Fibroblast of skin of scalp (primary cell): ENCODE measurements at places on chromosomes 2 and 18.
A peak's percentile ranks its signal among the peaks of the same experiment; 100 is the strongest.

DNA sequence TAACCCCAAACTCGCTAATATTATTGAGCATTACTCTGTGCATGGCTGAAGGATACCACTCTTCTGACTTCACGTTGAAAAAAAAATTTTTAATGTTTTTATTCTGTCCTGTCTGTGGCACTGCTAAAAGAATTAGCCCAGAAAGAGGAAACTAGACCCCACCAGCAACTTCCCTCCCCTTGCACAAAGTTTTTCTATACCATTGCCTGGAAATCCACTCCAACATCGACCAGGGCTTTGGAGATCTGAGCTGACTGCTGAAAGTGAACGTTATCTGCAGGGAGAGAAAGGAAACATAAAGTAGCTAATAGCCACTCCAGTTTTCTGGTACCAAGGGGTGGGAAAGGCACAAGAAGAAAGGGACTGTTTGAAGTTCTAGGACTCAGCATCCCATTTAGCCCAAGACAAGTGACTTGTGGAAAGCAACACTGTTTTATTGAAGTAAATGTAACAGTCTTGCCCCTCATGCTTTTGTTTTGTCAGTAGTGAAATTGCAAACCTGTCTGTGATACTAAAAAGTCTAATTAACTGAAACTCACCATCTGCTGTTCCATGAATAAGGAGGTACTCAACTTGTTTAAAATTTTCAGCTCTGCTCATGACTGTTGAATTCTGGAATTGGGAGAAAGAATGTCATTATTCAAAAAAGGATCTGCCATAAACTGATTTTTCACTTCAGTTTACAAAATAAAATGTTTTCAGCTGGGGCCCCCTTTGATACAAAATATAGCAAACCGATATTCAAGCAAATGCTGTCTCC is 79.1 kb downstream of the DPP4 start:
- DNase-seq: no peak

DNA sequence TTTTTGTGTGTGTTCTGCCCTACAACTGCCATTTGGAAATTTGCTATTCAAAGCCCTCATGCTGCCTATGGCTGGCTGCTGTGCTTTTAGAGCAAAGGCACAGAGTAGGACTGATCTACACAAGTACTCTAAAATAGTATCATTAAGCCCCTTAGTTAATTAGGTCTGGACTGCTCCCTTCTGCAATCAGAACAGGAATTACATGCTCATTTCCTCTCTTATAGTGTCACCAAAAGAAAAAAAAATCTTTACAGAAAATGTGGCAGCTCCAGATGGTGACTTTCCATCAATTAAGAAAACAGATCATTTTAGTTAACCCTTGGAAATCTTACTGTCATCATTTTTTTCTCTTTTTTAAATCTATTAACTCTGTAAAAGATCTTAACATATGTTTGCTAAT is 337.5 kb downstream of the RIT2 start:
- DNase-seq: no peak

- no peak for DNase-seq
Measured at GRCh38 chr2:17600556-17601204, 60.2 kb downstream of the VSNL1 start.

DNA sequence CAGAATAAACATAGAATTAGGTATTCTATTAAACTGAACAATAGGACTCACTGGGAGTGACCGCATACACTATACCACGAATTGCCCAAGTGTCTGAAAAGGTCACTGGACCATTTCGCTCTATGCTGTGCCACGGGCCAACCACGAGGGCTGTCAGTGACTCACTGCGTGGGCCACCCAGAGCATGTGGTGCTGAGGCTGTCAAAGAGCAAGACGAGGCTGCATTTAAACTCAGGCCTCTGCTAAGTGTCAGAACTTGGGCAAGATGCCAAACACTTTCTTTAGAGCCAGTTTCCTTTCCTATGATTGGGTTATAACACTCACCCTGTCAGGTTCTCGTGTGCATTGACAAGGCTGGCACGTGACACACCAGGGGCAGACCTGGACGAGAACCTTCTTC is 97.5 kb downstream of the SH3YL1 start:
- no peak for DNase-seq

- no peak for DNase-seq
Measured at GRCh38 chr18:9287036-9287435, 47.5 kb upstream of the TWSG1 start.

DNA sequence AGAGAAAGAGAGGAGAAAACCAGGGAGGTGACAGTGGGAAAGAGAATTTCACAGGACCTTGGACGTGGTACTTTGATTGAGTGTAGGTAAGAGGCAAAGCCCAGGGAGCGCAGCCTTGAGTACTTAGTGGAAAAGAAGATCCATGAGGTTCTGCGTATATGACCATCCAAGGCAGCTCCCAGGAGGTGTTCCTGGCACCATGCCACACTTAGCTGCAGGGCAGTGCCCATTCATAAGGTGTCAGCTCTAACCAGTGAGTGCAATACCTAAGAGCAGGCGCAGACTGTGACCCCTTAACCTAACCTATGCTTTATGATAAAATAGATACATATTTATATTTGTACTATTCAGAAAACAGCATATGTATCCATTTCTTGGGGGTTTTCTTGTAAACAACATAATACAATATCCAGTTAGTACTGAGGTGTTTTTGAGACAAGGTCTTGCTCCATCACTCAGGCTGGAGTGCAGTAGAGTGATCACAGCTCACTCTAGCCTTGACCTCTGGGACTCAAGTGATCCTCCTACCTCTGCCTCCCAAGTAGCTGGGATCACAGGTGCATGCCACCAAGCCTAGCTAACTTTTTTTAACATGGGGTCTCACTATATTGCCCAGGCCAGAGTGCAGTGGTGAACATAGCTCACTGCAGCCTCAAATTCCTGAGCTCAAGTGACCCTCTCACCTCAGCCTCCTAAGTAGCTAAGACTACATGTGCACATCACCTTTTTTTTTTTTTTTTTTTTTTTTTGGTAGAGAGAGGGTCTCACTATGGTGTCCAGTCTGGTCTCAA is 174.6 kb downstream of the GFPT1 start:
- DNase-seq: no peak

DNA sequence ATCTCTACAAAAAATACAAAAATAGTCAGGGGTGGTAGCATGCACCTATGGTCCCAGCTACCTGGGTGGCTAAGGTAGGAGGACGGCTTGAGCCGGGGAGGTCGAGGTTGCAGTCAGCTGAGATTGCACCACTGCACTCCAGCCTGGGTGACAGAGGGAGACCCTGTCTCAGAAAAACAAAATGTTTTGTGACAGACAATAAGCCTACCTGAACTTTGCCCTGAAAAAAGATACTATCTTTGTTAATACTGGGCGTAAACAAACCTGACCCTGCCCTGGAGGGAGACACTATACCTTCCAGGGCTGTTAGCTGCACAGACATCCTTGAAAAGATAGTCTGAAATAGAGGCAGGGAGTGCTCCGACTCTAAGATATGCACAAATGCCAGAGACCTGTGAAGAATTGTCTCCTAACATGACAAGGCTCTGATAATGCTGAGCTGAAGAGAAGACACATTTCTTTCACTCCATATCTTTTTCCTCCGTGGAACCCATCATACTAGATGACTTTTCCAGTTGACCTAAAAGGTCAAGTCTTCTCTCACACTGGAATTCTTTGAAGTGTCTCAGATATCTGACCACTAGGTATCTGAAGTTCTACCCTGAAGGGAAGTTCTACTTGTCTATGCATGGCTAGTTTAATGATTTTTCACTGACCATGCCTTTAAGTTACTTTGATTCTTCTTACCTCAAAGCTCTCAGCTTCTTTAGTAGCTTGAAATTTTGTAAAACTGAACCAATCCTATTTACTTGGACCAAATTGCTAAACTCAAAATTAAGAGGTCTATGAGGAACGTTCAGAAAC is 20.9 kb upstream of the HK2 start:
- DNase-seq: no peak

DNA sequence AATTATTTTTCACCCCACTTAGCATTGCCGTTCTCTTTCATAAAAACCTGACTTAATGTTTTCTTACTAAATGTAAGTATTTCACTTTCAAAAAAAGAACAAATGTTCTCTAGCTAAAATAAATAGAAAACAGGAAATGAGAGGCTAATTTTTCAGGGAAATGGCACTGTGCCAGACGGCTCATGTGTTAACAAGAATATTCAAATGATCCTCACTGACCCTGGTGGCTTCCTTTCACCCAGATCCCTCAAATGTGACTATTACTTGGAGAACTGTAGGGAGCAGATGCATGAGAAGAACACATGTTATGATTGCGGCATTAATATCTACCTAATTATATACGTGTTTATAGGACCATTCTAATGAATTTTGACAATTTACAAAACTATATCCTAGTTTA is 827.7 kb downstream of the SOCS6 start:
- DNase-seq: no peak

DNA sequence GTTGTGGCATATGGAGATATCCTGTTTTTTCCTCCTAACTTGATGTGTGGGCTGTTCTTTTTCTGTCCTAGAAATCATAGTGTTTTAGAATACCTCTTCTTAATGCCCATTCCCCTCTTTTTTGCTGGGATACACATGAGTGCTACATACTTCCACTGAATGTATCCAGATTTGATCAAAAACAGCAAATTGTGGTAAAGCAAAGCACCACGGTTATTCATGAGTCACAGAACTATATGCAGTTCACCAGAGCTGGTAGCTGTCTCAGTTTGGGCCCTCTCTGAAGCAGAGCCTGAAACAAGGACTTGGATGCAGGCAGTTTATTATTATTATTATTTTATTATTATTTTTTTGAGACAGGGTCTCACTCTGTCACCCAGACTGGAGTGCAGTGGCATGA is 69.9 kb upstream of the CTLA4 start:
- peak; percentile 70 for DNase-seq

GRCh38 chr2:36705326-36706020 is 9.0 kb downstream of the VIT start:
- no peak for DNase-seq

- DNase-seq: no peak
Measured at GRCh38 chr2:73295751-73296400, 2.5 kb upstream of the EGR4 start.

GRCh38 chr2:7357993-7358392 is 440.8 kb downstream of the RNF144A start:
- no peak for DNase-seq

DNA sequence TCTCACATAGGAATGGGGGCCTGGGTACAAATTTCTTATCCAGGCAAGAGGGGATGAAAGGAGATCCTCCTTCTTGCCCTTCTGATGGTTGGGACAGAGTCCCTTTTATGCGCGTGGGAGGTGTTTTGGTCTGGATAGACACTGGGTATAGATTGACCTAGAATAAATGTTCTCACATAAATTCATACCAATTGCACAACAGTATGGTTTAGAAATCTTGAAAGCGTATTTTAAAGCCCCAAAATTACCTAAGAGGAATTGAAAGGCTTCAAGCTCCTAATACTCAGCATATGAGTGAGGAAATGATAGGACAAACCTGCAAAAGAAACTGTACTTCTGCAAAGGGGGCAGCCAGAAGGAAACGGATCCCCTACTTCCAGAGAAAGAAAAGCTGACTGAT is 2.6 kb upstream of the BCL2 start:
- no peak for DNase-seq

DNA sequence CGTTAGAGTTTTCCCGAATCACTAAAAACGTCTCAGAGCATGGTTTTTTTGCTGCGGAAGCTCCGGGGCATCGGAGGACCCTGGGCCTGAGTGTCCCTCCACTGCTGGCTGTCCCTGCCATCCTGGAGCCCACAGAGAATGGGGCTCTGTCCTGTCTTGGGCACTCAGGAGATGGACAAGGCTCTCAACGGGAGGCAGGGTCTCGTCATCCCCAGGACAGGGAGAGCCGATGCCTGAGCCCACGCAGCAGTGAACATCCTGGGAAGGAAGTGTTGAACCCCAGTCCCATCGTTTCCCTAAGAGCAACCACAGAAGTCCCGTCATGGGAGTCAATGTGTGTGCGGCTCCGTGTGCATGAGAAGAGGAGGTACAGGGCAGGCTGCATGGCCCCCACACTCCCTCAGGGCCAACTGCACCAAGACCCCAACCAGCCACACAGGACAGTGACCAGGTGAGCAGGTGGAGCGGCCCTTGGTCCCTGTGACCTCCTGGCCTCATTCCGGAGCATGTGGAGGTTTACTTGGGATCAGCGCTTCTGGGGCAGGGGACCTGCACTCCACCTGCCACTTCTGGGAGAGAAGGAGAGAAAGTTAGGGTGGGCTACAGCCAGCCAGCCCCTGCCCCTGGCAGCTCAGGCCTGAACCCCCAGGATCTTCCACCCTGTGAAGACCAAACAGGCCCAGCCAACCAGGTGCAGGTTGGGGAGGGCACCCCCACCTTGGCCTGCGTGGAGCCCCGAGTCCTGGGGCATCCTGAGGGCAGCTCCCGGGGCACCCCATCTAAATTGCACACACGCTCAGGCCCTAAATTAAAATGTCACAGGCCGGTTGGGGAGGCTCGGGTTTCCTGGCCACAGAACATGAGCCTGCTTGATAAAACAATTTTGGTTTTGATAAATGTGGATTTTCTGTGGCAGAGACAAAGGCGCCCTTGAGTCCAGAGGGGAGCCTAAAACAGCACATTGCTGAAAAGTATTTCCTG is 3.1 kb upstream of the SNED1 start:
- DNase-seq: no peak

DNA sequence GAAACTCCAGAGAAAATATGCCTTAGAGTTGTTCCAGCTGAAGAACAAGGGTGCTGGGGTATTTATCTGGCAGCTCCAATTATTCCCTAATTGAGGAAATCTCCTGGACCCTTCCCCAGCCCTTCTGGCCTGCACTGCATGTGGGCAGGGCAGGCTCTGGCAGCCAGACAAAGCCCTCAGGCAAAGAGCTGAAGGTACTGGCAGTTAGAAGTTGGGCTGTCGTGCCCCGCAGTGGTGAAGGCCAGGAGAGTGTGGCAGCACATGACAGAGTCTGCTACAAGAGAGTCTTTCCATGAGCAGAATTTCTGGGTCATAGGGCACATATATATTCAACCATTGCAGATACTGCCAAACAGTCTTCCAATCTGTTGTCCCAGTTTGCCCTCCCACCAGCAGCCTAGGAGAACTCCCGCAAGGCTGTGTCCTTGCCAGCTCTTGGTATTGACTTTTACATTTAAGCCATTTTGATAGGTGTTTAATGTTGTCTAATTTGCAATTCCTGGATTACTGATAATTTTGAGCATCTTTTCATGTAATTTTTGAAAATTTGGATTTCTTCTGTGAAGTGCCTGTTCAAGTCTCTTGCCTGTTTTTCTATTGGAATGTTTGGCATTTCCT is 26.6 kb downstream of the ONECUT2 start:
- no peak for DNase-seq

- DNase-seq: no peak
Measured at GRCh38 chr2:232541961-232542714, 2.6 kb downstream of the CHRNG start.

GRCh38 chr2:62180975-62181374 is 14.9 kb upstream of the B3GNT2 start:
- no peak for DNase-seq

GRCh38 chr2:88321449-88322248 is 130.8 kb downstream of the FOXI3 start:
- DNase-seq: no peak
